ENCODE measurements at places on chromosomes 4 and X. TPM values are rescaled to one million over a fixed set of nuclear protein-coding genes. Genes with fewer than 3 reads are reported as not detected.

GRCh38 chr4:128832243-128832625 is 22.7 kb downstream of the JADE1 start:
- no peak for DNase-seq

- peak; percentile 57 for DNase-seq
Observed at GRCh38 chr4:177250056-177250696, 59.5 kb upstream of the NEIL3 start.

GRCh38 chr4:175504318-175504717 is 307.7 kb downstream of the GPM6A start:
- no peak for DNase-seq

GRCh38 chrX:13120017-13120416 is 75.6 kb upstream of the FAM9C start:
- DNase-seq = peak; percentile 48

The UBL4A gene
- total RNA-seq = 120 TPM

DNA sequence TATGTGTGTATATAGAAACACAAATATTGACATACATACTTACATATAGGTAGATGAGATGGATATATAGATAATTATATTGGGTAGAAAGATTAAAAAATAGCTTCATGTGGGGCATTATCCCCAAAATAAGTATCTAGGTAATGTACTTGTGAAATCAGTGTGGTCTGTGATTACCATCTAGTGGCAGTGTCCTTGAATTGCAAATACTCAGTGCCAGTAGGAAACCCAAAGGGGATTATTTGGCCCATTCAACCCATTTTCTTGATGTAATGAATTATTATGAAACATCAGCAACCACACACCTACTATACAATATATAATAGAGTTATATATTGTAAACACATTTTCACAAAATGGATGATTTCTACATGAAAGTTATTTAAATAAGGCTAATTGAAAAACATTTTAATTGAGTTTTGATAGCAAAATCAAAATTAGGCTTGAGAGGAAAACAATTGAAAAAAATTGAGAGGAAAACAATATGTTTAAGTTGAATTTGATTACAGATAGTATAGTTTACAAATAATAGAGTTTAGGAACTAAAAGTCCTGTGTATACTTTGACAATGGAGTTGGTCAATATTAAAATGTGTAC is 389.4 kb downstream of the GALNTL6 start:
- DNase-seq = peak; percentile 40

All from K562 (cell line).